ENCODE measurements at places on chromosomes 4 and X.

GRCh38 chrX:63747331-63747730 is 37.7 kb downstream of the ARHGEF9 start:
- no peak for DNase-seq

- no peak for DNase-seq
Measured at GRCh38 chrX:54786967-54787366, 11.1 kb downstream of the ITIH6 start.

DNA sequence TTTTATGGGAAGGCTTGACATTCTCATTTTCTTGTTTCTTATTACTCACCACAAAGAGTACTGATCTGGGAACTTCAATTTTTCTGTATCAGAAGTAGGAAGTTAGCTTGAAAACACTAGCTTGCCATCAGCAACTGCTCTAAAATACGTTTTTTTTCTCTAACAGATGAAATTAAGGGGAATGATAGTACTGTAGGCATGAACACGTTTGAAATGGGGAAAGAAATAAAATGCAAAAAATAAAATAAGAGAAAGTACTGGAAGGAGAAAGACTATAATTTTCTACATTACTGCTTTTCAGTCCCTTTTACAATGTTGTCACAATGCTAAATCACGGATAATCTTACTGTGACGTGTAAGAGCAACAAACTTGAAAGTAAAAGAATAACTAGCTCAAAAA is 1.5 kb downstream of the RADX start:
- no peak for DNase-seq

DNA sequence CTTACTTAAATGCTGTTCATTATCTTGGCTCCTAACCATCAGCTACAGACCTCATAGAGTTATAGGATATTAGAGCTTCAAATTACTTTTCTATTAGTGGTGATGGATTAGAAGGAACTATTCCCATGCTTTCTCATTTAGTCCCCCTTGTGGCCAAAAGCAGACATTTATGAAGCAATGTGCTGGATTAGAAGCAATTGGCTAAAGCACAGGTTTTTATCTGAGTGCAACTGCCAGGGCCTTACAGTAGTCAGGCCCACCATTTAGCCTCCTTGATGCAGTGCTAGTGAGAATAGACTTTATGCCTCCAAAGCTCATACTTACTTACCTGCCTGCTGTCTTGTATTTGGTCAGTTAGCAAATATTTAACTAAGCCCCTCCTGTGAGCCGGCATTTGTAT is 93.0 kb downstream of the TSPAN7 start:
- peak; percentile 86 for DNase-seq

- no peak for DNase-seq
Measured at GRCh38 chr4:123893011-123893981, 496.7 kb downstream of the SPRY1 start.

DNA sequence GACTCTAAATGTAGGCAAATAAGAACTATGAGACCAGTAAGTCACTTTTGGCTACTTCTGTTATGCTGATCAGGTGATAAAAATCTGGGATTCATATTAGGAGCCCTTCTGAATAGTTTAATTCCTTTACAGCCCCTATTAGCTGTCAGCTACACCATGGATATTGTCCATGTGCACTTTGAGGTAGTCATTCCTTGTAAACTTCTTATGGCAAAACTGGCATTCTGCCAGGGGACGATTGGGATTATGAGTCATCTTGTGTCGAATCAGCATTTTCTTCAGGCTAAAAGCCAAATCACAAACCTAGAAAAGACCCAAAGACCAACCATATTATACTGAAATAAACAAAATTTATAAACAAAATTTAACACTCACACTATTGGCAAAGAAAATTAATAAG is 227.6 kb downstream of the PRDM5 start:
- no peak for DNase-seq

DNA sequence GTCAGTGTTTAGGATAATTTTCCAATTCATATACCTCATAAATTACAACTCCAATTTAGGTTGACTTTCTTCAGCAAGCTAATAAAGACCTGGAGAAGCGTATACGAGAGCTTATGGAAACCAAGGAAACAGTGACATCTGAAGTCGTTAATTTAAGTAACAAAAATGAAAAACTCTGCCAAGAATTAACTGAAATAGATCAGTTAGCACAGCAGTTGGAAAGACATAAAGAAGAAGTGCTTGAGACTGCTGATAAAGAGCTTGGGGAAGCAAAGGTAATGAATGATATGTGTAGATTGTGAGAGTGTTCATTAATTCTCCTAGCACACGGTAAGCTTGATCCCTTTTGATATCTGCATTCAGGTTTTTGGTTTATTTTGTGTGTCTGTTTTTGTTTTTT is 16.8 kb downstream of the CEP135 start:
- DNase-seq, result peak; percentile 15

GRCh38 chr4:10091531-10092181 is 24.9 kb downstream of the WDR1 start:
- DNase-seq, result no peak

GRCh38 chr4:184968784-184969201 is 49.5 kb upstream of the HELT start:
- DNase-seq, result no peak

DNA sequence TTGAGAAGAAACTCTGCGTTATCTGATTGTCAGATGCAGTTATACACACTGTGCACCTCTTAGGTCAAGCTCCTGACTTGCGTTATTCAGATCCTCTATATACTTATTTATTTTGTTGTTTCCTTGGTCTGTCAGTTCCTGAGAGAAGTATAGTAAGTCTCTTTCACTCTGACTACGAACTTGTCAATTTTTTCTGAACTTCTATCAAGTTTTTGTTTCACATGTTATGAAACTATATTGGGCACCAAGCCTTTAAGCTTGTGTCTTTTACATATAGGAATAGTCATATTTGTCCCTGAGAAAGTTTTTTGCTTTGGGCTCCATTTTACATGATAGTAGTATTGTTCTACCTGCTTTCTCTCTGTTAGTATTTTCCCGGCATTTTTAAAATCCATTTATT is 31.7 kb downstream of the ZNF275 start:
- DNase-seq, result no peak

GRCh38 chr4:2445571-2445970 is 23.3 kb upstream of the RNF4 start:
- DNase-seq, result no peak

DNA sequence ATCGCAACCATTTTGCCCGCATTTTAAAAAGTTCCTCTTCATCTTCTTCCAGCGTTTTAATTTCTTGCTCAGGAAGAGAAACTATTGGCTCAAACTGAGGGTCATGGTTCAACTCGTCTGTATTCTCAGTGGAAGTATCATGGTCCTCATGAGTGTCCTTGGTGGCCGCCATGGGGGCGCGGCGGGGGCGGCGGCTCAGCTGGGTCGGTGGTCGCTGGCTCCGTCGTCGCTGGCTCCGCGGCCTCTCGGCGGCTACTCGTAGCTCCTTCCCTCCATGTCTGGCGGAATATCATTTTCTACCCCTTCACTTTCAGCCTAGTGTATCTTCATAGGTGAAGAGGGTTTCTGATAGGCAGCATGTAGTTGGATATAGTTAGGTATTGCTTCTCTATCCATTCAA is 492.0 kb upstream of the MAGEB18 start:
- DNase-seq, result no peak

GRCh38 chrX:144849141-144849540 is 398.2 kb upstream of the SPANXN1 start:
- DNase-seq, result no peak

GRCh38 chrX:108090491-108091263 is 665 bp downstream of the PSMD10 start:
- DNase-seq, result peak; percentile 19

GRCh38 chrX:134461437-134461836 is 1.5 kb downstream of the HPRT1 start:
- peak; percentile 18 for DNase-seq

GRCh38 chr4:121648516-121648915 is 48.3 kb downstream of the ANXA5 start:
- DNase-seq, result no peak

GRCh38 chrX:39440799-39441284 is 639.6 kb downstream of the MID1IP1 start:
- peak; percentile 51 for DNase-seq

Data from hematopoietic multipotent progenitor cell treated with erythropoietin and hydrocortisone succinate and interleukin-3 and kit ligand, for 15 days (in vitro differentiated cells).